ENCODE measurements at places on chromosomes 1 and 21. TPM values are rescaled to one million over a fixed set of nuclear protein-coding genes. Genes with fewer than 3 reads are reported as not detected.

ABCG1 gene
- total RNA-seq, result 2.1 TPM

ZNF683 gene
- not detected for total RNA-seq

CRYAA gene
- total RNA-seq, result not detected

RGS8 gene
- total RNA-seq, result under 0.01 TPM

PTPRC gene
- total RNA-seq, result 0.40 TPM

Data from aortic smooth muscle cell (primary cell).